ENCODE measurements at places on chromosomes 4 and X.

- DNase-seq: no peak
These were observed 14.1 kb upstream of the RTL3 start for GRCh38 chrX:78673246-78673645.

DNA sequence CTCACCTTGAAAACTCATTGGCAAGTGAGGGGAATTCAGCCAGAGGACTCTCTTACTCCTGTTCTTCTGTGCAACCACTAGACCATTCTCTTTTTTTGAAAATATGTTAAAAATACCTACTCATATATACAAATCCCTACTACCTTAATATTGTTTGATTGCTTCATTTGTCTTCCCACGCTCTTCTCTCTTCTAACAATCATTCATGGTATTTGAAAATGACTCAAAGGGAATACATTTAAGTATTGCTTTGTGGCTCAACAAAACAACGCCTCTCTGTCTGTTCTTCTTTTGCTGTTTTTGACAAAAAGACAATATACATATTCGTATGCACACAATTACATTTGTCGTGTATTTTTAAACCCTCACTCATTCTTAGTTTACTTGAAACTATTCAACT is 589.4 kb downstream of the ANKRD50 start:
- DNase-seq: no peak

- DNase-seq: no peak
These were observed 153.1 kb upstream of the VCX start for GRCh38 chrX:7689791-7690412.

GRCh38 chr4:63620271-63620670 is 789.0 kb downstream of the TECRL start:
- no peak for DNase-seq

DNA sequence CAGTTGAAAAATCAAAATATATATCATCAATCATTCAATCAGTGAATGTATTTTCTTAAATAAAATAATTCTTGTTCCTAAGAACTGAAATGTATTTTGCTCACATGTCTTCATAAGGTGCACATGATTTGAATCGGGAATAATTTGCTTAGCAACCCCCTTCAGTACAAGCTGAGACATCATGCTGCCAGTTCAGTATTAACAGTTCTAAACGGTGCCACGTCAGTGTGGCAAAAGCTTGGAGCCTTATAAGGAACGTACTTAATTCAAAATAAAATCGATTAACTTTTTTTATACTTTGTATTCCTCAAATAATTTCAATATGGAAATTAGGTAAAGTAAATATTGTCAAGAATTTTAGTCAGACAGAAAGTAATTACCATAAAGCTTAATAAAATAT is 287.9 kb downstream of the CCSER1 start:
- no peak for DNase-seq

DNA sequence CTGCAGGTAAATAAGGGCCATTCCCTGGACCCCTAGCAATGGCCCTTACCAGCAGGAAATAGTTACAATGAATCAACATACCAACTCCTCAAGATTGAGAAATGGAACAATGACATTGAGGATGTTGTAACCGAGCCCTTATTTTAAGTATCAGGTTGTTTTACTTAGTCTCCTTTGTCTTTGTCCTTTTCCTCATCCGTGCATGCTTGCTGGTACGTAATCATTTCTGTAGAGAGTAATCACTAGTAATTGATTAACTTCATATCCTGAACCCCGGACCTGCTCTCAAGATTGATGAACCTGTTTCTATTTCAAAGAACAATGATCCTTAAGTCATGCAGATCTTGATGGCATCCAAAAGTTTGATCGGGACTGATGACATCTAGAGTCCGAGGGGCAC is 98.6 kb upstream of the LANCL3 start:
- DNase-seq: no peak

- DNase-seq: no peak
These were observed 18.3 kb upstream of the RPS6KA3 start for GRCh38 chrX:20284992-20285391.

- DNase-seq: no peak
These were observed 165.2 kb downstream of the CCSER1 start for GRCh38 chr4:90292438-90292837.

DNA sequence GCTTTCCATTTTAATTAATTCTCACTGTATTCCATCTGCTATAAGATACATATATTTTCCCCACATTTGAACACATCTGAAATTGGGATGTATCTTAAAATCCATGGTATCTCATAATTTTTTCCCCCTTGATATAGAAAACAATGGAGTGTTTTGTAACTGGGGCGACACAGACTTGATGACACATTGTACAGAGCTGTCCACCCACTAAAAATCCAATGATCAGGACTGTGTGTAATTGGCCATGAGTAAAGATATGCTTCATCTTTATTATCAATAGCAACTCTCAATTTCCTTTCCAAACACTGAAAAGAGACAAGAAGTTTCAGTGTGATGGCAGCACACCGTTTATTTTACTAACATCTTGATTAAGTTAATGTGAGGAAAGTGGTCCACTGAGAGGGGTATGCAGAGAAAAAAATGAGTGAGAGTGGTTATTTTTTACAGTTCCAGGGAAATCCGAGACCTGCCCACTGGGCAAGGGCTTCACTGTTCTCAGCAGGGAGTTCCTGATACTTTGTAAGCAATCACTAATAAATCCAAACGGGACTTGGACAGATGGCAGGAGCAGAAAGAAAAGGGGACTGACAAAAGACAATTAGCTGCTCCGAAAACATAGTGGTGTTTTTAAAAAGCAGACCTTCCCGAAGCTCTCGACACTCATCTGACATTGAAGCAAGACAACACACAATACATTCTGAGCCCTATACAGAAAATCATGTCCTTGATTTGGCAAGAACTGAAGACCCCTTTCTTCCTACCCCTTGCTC is 149.4 kb downstream of the TSPAN5 start:
- DNase-seq: no peak

DNA sequence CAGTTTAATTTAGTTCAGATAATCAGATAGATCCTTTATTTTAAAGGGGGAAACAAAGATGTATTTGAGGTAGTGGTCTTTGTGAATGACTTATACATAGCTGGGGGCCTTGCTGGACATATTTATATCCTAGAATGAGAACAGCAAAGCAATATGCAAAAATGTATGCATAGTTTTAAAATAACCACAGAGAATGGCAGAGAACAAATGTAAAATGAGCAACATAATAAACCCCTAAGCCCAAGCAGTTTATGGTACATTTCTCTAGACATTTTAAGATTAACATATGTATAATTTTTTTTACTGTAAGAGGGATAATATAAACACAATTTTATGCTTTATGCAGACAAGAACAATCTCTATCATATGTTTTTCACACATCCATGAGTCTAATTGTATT is 434.2 kb upstream of the SMIM31 start:
- no peak for DNase-seq

GRCh38 chrX:31523884-31524536 is 452.2 kb upstream of the FTHL17 start:
- no peak for DNase-seq

DNA sequence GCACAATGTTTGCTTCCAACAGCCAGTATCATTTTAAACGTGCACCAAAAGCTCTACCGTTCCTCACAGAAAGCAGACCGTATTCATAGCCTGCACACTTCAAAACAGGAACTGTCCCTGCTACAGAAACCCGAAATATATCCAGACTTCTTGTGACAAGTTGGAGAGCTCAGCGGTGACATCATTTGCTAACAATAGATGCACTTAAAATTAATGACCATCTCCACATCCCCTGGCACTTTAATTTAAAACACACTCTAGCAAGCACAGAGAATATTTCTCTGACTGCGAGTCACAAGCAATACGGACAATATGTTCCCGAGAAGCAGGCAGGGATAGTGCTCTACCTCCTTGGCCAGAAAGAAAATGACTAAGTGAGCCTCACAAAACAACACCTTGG is 2.5 kb downstream of the NYX start:
- no peak for DNase-seq

Measured in vagina (tissue), 2 donors.